Stimulated activated CD8-positive, alpha-beta memory T cell treated with anti-CD3 and anti-CD28 coated beads, Interleukin-15, amount 100 ng/mL, for 4 hours (primary cell): ENCODE measurements at places on chromosomes 5 and 9.

GRCh38 chr5:106833517-106833916 is 837.2 kb downstream of the EFNA5 start:
- no peak for DNase-seq

DNA sequence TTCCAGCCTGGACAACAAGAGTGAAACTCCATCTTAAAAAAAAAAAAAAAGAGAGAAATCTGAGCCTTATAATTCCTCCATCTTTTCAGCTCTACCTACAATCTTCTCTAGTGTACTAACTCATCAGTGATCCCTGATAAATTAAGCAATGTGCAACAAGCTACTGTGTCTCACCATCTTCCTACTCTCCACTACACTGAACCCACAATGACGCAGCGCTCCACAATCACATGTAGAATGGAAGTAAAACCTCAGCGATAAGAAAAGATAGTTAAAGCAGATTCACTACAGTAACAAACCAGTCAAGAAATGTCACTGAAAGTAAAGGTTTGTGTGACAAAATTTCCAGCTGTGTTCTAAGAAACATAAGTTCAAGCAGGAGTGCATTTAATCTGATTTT is 13.5 kb downstream of the ABCA1 start:
- DNase-seq: no peak

DNA sequence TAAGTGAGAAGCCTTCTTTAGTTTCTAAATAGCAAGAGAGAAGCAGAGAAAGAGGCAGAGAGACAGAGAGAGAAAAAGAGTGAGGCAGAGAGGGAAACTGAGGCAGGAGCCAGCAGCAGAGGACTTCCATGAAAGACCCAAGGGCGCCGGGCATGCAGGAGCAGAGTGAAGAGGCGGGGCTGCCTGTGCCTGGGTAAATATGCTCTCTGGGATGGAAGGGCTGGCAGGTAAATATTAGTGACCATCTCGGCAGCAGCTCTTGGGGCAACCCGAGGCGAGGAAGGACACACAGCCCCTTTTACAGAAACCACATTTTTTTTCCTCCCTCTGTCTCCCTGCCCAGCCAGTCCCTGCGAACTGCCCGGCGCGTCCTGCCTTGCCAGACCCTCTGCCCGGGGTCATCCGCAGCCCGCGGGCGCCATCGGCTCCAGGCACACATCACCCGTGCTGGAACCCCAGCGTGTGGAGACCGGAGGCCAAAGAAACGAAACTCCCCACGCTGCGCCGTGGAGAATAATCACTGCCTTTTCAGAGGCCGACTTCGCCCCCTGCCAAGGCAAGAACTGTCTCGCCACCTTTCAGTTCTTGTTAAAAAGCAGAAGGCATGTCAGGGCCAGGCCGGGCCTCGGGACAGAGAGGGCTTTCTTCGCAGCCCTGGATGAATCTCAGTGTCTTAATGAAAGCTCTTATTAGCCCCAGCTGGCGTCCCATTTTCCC is 61.3 kb downstream of the BOD1 start:
- DNase-seq: no peak

- no peak for DNase-seq
These were observed 17.3 kb downstream of the TLN1 start for GRCh38 chr9:35714579-35715252.

DNA sequence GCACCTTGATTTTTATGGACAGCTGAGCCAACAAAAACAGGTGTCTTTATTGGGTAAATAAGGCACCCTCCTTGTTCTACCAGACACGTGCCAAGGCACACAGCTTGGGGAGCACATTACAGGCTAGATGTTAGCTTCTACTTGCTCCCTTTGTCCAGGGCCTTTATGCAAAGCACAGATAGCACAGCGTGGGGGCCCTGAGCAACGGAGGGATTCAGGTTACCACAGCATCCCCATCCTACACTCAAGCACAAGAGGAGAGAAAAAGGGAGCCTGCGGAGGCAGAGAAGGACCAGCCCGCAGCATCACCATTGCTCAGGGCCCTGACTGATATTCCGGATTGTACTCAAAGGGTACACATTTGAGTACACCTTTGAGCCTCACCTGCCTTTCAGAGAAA is 181.7 kb upstream of the KIF2A start:
- DNase-seq: no peak

DNA sequence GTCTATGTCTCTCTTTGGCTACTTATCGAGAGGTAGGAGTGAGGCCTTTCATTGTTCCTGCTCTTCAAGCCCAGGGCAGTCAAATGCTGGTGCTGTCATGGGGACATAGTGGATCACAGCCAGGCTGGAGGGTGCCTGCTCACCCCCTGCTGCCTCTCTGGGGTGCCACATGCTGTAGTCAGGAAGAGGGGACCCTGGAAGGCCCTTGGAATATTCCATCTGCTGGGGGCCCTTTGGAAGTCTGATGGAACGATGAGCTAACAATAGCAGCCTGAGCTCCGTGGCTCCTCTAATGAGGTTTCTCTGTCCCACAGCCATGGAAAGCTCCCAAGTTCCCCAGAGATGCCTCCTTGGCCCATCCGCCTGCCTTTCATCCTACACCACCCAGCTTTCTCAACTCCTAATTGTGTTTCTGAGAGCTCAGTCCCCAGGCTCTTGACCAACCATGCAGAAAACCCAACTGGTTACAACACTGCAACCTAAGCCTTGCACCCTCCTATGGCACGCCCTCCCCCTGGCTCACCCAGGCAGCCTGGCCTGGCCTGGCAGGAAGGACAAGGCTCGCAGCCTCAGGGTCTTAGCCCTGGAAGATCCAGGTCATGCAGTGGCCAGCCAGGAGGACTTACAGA is 91.7 kb downstream of the NRG2 start:
- DNase-seq: no peak

DNA sequence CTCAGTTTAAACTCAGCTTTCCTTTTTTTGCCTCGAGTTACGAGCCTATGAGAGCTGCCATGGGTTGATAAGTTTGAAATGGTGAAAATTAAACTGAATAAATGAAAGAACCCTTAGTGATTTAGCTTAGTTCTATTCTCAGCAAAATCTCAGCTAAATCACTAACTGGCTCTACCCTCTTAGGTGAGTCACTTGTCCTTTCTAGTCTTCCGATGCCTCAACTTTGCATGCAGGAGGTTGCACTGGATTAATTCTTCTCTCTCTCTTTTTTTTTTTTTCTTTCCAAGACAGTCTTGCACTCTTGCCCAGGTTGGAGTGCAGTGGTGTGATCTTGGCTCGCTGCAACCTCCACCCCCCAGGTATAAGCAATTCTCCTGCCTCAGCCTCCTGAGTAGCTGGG is 83.9 kb downstream of the PAPPA start:
- DNase-seq: no peak

DNA sequence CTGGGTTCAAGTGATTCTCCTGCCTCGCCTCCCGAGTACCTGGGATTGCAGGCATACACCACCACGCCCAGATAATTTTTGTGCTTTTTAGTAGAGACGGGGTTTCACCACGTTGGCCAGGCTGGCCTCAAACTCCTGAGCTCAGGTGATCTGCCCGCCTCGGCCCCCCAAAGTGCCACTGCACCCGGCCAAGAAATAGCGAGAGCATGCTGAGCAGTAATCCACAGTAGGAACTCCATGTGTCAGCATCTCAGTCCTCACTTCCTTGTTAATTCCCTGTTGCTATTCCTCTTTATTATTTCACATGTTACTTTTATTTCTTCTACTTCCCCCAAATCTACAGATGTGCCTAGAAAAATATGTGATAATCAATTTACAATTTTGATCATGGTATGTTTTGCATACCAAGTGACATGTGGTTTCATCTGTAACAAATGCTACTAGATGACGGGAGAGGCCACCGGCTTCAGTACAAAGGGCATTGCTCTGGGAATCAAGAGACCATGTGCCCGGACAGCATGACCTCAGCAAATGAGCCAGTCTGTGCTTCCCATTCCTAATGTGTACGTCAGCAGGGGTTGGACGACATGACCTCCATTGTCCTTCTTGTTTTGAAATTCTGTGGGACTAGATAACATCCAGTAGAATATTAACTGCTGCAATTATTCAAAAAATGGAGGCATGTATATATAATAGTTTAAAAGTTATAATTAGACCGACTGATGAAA is 61.6 kb downstream of the FNBP1 start:
- DNase-seq: no peak

DNA sequence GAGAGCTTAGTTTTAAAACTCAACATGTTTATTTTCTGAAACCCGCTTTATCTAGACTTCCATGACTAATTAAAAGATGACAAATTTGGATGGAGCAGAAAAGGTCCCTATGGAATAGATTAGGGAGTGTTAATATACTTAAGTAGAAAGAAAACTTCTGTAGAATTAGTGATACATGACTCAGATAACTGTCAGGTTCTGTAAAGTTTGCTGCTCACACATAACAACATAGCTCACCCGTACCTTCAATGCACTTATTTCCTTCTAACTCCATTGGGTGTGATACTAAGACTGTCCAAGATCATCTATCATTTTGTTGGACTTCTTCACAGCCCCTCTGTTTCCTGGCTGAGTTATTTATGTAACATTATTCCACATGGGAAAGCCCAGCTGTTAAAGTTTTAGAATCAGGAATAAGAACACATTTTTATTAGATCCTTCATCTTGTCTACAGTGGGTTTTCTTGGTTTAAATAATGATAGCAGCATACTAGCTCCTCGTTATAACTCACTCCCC is 27.8 kb downstream of the TMEM167A start:
- no peak for DNase-seq

GRCh38 chr5:5372511-5372910 is 50.0 kb upstream of the ICE1 start:
- no peak for DNase-seq

DNA sequence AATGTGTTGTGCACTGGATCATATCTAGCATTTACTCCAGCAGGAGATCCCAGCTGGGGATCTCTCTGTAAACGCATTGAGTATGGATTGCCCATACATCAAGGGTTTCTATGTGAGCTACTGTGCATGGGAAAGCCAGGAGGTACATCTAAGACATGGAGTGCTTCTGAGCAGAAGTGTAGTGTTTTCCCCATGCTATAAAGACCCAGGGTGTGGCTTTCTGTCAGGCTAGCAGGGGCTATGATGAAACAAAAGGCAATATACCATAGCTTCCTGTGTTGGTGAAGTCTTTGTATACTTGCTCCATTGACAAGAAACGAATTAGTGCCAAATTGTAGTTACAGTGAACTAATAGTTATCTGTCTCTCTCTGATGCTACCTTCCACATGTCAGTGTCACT is 329.3 kb upstream of the TLE4 start:
- DNase-seq: no peak

DNA sequence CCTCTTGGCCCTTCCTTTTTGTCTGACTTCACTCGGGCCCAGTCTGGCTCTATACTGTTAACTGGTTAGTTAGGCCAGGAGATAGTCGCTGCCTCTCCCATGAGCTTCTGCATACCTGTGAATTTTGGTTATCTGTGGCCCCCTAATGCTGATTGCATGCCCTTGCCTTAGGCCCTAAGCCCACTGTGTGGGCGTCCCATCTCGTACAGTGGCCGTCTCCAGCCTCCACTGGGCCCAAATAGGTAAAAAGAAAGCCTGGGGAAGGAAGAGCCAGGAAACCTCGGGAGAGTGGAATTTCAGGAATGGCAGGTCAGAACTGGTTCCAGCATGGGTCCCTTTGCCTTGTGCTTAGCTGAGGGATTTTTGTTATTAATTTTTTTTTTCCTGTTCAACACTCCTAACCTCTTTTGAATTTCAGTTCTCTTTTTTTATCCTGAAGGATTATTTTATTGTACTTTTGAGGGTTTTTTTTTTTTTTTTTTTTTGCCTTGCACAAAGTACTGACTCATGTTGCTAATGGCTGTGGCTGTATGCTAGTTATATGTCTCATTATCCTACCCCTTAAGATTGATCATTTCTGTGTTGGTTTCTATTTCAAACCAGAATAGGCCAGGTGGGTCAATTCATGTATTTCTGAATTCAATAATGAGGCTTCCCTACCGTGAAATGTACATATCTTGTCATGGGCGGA is 3.4 kb downstream of the PRRC2B start:
- DNase-seq: no peak

GRCh38 chr5:13746026-13746425 is 198.5 kb downstream of the DNAH5 start:
- DNase-seq: no peak

DNA sequence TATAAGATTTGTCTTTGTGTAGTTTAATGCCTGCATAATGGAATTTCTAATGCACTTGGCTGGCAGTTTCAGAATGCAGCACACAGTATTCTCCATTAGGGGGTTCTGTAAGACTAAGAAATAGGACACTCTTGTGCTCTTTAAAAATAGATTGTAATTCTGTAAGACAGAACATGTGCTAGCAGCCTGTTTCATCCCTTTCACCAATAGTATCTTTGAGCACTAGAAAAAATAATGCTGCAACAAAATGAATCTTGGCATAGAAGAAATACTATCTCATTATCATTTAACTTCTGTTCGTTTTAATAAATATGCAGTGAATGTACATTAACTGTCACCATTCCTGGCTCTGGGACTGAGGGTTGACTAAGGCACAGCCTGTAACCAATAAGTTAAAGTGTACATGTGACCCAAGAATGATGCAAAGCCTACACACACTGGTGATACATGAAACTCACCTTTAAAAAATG is 23.8 kb upstream of the ZNF622 start:
- DNase-seq: no peak

DNA sequence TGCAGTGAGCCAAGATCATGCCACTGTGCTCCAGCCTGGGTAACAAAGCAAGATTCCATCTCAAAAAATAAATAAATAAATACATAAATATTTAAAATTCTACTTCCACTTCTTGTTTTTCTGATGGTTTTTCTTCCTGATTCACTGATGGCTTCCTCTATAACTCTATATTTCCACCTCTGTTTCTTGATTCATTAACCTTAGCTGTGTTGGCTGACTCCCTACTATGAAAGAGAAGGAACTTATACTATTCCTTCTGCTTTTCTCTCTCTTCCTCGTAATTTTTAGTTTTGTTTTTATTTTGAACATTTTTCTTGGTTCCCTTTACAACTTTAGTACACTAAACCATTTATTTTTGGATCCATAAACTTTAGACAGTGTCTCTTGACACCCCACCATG is 103.5 kb downstream of the MAMDC2 start:
- DNase-seq: no peak

GRCh38 chr9:133882849-133883755 is 109.0 kb downstream of the VAV2 start:
- no peak for DNase-seq

GRCh38 chr5:33633699-33634098 is 192.9 kb downstream of the TARS1 start:
- DNase-seq: no peak

DNA sequence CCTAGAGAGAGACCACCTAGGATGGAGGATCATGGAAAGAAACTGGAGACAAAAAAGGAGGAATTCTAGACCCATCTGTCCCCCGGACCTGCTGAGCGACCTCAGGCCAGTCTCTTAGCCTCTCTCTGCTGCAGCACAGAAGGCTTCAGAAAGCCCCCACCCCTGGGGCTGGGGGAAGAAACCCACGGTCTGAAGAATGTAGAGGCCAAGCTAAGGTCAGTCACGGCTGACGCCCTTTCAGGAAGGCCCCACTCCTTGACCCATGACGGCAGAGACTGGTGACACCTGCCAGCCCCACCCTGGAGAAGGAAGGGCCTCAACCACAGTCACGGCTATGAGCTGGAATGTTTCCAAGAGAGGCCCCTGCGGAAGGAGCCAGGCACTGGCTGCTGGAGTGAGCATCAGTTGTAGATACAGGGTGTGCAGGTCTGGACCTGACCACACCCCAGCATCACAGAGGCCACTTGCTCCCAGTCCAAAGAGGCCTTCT is 120.5 kb upstream of the BOD1 start:
- DNase-seq: no peak

- DNase-seq: peak; percentile 50
These were observed 1.3 kb downstream of the CD72 start for GRCh38 chr9:35616681-35617459.
